ENCODE measurements at places on chromosomes 5 and 9.

- no peak for DNase-seq
These were observed 103.5 kb downstream of the NDUFAF2 start for GRCh38 chr5:61048534-61048933.

GRCh38 chr5:149358868-149359495, 1.1 kb downstream of the PCYOX1L start:
- no peak for DNase-seq

- DNase-seq, result no peak
These were observed 1.4 kb downstream of the PAX5 start for GRCh38 chr9:37032713-37033112.

DNA sequence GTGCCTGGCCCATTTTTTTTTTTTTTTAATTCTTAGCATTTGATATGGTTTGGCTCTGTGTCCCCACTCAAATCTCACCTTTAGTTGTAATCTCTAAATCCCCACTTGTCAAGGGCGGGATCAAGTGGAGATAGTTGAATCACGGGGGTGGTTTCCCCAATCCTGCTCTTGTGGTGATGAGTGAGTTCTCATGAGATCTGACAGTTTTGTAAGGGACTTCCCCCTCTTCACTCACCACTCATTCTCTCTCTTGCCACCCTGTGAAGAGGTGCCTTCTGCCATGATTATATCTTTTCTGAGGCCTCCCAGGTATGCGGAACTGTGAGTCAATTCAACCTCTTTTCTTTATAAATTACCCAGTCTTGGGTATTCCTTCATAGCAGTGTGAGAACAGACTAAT, 27.2 kb downstream of the NDUFAF2 start:
- DNase-seq, result no peak

- DNase-seq, result no peak
These were observed 182.2 kb downstream of the AOPEP start for GRCh38 chr9:94908583-94909249.

DNA sequence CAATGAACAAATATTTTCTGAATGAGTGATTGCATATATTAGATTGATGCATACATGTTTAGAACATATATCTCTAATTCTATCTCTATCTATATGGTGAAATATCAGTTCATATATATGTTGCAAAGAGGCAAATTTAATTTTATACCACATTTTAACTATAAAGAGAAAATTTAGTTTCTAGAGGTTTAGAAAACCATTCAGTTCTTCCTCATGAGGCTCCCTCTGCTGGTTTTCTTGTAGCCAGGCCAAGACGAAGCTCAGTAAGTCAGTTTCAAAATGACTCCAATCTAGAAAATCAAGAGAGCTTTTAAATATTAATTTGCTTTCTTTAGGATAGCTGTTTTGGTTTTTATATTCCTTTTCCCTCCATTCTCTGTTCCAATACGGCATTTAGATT, 312.1 kb downstream of the TMEM232 start:
- no peak for DNase-seq

- no peak for DNase-seq
These were observed 28.6 kb downstream of the ALDH1A1 start for GRCh38 chr9:72924154-72924790.

Measured in effector CD4-positive, alpha-beta T cell (primary cell).